ENCODE measurements at places on chromosomes 5 and 9.

- no peak for DNase-seq
These were observed 74.7 kb downstream of the HAPLN1 start for GRCh38 chr5:83645936-83646335.

GRCh38 chr5:12017007-12017406, 112.8 kb upstream of the CTNND2 start:
- DNase-seq = no peak

- DNase-seq = no peak
These were observed 131.8 kb downstream of the ADAMTSL1 start for GRCh38 chr9:18605766-18606180.

- DNase-seq = no peak
These were observed 77.2 kb downstream of the ATP10B start for GRCh38 chr5:160774666-160775315.
